ENCODE measurements at places on chromosomes 1 and 21.

- no peak for DNase-seq
These were observed 91.2 kb upstream of the JUN start for GRCh38 chr1:58874757-58875755.

GRCh38 chr1:232704694-232705680 is 75.1 kb upstream of the SIPA1L2 start:
- peak; percentile 91 for DNase-seq

DNA sequence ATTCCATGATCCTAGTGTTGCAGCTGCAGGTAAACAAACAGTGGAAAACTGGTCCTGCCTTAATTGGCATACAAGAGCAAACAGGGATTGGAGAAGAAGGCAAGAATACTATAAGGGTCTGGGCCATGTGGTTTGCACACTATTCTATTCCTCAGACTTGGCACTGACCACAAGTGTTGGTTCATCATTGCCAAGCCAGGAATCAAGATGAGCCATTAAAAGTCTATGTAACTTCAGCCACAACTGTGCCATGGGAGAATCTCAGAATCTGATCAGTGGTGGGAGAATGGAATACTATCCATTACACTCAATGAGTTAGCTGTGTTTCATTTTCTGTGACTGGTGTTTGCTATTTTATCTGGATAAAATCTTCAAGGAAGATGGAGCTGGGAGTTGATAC is 26.2 kb upstream of the FCER1A start:
- DNase-seq, result no peak

DNA sequence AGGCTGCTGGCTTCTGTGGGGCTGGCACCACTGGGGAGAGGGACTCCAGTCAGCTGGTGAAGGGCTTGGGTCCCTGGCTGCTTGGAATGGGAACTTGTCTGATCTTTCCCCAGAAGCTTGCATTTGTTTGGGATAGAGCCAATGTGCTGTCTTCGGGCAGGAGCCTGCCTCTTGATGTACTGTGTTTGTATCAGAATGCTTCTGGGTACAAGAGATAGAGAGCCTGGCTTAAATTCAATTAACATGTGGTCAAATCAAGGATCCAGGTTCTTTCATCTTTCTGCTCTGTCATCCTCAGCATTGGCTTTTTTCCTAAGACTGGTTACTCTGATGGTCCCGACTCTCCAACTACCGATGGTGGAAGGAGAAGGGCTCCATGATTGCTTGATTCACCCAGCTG is 16.0 kb upstream of the PROK1 start:
- DNase-seq, result peak; percentile 38

GRCh38 chr1:183783342-183783741 is 21.6 kb upstream of the RGL1 start:
- DNase-seq, result no peak

DNA sequence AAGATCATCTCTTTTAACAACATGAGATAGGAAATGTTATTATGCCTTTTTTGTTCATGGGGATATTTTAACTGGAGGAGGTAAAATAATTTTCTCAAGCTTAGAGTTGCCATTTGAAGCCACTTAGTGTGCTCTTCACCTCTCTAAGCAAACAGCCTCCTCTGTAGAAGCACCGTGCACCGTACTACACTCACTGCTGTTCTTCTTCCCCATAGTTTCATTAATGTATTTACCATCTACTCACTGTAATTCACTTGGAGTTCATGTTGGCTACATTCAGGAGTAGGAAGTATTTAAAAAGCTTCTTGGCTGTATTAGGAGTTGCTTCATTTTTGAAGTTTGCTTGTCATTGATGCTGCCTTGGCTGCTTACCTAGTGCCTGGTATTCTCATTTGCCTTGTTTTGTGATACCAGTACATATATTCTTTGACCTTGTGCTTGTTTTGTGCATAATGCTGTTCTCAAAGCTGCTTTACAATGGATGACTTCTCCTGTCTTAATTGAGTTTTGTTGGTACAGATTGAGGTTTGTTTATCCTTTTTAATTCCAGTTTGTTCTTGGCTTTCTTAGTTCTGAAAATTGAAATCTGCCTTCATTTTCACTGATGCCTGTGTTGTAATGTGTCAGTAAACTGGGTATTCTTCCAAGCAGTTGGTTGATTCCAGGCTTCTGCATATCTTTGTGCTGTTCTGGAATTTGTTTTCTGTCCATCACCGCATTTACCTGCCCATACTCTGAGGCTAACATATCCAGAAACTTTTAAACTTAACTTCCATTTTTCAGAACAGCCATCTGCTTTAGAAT is 240.4 kb downstream of the HMCN1 start:
- DNase-seq, result no peak

GRCh38 chr1:183363972-183364371 is 54.2 kb downstream of the NMNAT2 start:
- DNase-seq, result no peak

DNA sequence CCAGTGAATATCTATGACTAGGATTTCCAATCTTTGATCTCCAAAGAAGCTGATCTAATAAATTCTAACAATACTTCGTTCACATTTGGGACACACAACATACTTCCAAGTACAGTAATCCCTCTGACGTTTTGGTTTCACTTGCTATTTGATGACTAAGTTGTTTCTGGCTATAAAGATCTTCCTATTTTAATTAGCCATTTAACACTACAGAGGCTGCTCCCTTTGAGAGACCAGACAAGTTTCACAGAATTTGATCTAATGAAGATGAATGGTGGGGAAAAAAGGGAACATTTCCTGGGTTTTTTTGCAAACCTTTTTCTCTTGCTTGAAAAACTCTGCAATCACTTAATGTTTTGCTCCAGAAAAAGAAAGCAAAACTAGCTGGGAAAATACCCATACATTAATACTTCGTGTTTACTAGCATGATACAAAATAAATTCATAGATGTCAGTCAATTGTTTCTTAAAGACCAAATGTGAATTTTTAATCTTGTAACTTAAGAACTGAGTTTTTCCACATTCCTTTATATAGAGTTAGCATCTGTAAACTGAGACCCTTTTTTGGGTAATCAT is 28.0 kb upstream of the GLIS1 start:
- no peak for DNase-seq

DNA sequence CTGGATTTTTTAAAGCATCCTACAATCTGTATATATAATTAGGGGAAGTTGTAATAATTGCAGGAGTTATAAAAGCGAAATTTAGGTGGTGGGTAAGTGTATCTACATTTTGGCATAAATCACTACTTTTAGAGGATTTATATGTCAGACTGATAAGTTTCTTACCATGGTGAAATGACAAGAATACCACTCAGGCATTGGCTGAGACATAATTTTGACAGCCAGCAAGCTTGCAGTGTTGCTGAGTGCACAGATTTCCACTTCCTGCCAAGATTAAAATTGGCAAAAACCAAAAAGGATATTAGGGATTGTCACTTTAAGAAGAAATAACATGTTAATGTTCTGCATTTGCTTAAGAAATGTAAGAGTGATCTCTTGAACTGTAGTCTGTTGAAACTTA is 28.2 kb downstream of the NFIA start:
- DNase-seq, result no peak

DNA sequence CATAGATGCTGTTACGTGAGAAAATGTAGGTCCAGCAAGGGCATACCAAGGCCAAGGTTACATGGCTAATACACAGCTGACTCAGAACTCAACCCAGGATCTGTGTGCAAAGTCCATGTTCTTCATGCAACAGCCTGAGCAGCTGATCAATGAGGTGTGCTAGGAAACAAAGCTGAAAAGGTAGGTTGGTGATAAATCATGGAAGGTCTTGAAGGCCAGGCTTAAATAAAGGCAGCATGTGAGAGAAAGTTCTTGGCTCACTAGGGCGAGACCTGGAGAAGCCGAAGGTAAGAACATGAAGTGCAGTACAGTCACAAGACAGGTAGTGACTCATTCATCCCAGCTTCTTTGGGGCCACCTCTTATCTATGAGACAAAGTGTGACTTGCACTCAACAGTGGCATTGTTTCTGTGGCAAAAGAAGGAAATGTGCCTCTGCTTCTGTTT is 33.4 kb downstream of the TLR5 start:
- no peak for DNase-seq

DNA sequence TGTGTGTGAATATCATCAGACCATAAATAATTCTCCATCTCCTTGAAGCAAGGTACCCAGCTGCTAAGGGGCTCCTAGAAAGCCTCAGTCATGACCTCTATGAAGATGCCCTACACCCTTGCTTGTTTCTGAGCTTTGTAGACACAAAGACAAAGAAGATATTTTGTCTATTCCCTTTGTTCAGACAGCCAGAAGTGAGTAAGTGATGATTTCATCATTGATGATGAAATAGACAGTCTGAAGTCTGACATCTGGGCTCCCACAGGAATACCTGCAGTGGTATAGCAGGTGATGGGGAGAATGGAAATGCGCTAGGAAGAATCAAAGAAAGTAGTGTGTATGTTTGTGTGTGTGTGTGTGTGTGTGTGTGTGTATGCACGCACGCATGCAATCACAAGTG is 82.2 kb upstream of the DPT start:
- no peak for DNase-seq

DNA sequence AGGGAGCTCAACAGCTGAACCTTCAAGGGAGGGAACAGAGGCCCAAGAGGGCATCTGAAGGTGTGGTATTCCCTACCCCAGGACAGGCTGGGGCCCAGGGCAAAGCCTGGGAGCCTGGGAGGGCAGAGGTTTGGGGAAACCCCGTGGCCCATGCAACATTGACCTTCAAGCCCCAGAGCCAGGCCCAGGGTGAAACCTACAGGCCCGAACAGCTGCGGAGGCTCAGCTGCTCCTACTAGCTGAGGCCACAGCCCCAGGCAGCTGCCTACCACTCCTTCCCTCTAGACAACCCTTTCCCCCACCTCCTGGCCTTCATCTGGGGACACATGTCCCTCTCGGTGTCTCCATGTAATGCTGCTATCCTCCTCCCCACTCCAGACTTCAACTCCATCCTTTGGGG is 3.2 kb downstream of the LAD1 start:
- DNase-seq, result no peak

- DNase-seq, result no peak
These were observed 244.9 kb downstream of the ZNF648 start for GRCh38 chr1:181816608-181817007.

GRCh38 chr1:35431173-35431599 is 126.0 kb downstream of the KIAA0319L start:
- no peak for DNase-seq
